Activated CD8-positive, alpha-beta memory T cell treated with anti-CD3 and anti-CD28 coated beads for 4 hours (primary cell): ENCODE measurements at places on chromosomes 4 and X.

GRCh38 chr4:58368221-58368620 is 1258.0 kb upstream of the IGFBP7 start:
- DNase-seq = no peak

- no peak for DNase-seq
Measured at GRCh38 chrX:106621836-106622235, 10.1 kb downstream of the RADX start.

DNA sequence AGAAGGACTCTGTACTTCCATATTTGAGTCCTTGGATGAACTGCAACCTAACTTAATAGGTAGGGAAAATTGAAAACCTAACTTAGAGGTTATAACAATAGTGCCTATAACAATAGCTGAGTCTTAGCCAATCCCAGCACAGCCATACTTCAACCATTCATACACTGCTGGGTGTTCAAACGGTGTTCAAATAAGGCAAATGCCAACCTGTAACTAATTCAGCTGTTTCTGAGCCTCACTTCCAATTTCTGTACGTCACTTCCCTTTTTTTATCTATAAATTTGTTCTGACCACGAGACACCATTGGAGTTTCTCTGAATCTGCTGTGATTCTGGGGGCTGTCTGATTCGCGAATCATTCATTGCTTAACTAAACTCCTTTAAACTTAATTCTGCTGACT is 9.6 kb upstream of the GRSF1 start:
- DNase-seq = no peak

- DNase-seq = no peak
Measured at GRCh38 chr4:123404533-123404932, 7.9 kb downstream of the SPRY1 start.

DNA sequence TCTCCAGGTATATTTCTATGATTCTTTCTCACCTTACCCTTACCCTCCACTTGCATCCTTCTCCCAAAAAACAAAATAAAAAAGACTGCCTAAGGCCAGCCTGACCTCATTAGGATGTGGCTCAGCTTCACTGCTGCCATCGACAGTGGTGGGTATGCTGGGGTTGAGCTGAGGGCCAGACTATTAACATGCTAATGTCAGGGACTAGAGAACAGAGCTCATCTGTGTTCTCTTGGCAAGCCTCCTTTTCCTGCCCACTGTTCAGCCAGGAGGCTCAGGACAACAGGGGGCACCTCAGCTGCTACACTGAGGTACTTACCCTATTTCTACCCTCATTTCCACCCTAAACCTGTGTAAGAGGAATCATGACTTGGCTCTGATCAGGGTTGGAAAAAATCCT is 59.3 kb downstream of the MSN start:
- DNase-seq = no peak

DNA sequence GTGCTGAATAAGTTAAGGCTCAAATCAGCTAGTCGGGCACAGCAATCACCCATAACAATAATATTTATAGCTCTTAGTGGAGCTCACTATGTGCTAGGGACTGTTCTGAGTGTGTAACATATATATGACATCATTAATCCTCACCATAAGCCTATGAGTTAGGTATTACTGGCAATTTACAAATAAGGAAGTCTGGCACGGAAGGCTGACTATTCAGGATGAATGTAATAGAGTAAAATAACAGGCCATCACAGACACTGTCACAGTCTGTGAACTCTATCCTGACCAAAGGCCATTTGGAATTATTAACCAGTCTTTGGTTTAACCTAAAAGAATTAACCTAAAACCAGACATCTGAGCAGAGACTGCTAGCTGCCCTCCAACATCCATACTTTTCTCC is 119.3 kb downstream of the C4orf51 start:
- no peak for DNase-seq

GRCh38 chrX:153889123-153889522 is 3.1 kb upstream of the L1CAM start:
- no peak for DNase-seq

- no peak for DNase-seq
Measured at GRCh38 chrX:134249241-134249640, 12.3 kb downstream of the CCDC160 start.

- no peak for DNase-seq
Measured at GRCh38 chr4:69984030-69984443, 11.7 kb upstream of the STATH start.

- no peak for DNase-seq
Measured at GRCh38 chr4:71133491-71133890, 140.0 kb downstream of the DCK start.

GRCh38 chrX:33434256-33435092 is 223.1 kb upstream of the DMD start:
- no peak for DNase-seq

DNA sequence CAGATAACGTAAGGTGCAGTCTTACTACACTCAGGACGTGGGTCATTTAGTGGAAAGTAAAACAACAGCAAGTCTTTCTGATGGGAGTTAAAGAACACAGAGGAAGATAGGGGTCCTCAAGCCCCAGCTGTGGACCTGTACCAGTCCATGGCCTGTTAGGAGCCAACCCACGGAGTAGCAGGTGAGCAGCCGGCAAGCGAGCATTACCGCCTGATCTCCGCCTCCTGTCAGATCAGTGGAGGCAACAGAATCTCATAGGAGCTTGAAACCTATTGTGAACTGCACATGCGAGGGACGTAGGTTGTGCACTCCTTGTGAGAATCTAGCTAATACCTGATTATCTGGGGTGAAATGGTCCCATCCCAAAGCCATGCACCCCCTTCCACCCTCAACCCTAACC is 1180.8 kb downstream of the FSTL5 start:
- no peak for DNase-seq

DNA sequence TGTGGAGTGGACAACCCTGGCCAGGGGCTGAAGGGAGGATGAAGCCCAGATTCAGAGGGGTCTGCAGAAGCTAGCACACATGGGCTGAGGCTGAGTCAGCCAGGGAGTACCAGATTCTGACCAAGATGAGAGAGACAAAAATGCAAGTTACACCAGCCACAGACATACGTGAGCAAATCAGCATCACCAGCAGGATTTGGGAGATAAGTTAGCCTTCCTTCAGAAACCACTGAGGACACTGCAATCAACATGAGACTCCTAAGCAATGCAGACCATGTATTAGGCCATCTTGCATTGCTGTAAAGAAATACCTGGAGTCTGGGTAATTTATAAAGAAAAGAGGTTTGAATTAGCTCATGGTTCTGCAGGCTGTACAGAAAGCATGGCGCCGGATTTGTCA is 57.0 kb upstream of the PAGE5 start:
- DNase-seq = no peak

DNA sequence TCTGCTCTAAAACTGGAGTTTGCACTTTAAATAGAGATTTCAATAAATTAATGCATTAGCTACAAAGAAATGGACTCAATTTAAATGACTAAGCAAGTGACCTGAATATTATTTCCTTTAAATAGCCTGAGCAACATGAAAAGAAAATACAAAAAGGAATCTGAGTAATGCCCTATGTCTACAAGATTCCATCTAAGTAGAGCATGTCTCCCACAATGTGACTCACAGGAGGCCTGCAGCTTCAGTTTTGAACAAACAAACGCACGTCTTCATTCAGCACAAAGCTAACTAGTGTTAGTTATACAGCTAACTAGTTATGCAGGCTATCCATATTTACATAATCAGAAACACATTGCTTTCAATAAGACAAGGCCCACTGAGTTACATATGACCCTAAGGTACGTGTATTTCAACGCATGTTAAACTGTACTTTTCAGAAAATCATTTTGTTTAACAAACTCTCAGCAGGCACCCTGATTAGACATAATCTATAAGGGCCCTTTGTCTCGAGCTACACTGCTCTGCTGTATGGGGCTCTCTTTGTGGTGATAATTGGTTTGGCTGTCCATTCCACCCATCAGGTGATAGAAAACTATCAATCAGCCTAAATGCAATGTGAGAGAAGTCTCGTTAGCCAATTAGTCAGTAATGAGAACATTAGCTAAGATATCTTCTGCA is 116.5 kb downstream of the MAML3 start:
- DNase-seq = no peak

DNA sequence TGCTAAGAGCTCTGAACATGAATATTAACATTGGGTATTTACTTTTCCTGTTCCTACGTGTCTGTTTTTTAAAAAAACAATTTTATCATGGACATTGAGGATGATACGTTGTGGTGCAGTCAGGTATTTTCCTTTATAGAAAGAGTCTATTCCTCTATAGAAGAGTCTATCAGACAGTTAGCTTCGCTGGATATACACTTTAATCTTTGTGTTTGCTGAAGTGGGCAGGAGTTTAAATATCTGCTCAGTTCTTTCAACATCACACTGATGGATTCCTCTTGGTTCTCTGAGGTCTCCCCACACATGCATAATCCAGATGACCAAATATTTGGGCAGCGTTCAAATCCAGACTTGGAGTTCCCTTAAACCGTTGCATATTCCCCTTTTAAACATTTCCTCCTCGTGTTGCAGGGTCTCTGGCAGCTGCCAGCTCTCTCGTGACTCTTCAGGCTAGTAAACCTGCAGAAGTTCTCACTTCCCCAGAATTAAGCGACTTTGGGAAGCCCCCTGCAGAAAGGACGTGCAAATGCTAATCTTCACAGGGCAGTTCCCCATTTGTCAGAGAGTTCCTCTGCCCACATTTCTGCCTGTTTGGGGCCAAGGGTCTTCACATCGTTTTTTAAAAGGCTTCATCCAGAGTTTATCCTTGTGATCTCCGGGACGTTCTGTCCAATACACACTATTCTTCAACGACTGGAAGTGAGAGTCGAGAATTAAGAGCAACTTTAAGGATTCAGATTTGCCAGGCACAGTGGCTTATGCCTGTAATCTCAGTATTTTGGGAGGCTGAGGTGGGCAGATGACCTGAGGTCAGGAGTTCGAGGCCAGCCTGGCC is 20.5 kb upstream of the DHRSX start:
- no peak for DNase-seq

- no peak for DNase-seq
Measured at GRCh38 chr4:113145519-113146291, 96.3 kb downstream of the ANK2 start.

- DNase-seq = no peak
Measured at GRCh38 chrX:15815779-15816437, 25.6 kb downstream of the ZRSR2 start.

DNA sequence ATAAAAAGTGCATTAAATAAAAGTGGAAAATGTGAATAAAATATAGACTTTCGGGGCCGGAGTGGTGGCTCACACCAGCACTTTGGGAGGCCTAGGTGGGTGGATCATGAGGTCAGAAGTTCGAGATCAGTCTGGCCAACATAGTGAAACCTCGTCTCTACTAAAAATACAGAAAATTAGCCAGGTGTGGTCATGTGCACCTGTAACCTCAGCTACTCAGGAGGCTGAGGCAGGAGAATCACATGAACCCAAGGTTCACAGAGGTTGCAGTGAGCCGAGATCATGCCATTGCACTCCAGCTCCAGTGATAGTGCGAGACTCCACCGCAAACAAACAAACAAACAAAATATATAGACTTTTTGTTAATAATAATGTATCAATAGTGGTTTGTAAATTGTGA is 293.6 kb upstream of the TRAM1L1 start:
- no peak for DNase-seq

- DNase-seq = no peak
Measured at GRCh38 chr4:73187325-73187724, 71.3 kb downstream of the ANKRD17 start.

- no peak for DNase-seq
Measured at GRCh38 chrX:101676571-101676970, 16.9 kb upstream of the ARMCX2 start.

- DNase-seq = no peak
Measured at GRCh38 chr4:103074744-103075434, 1.7 kb downstream of the SLC9B2 start.

- DNase-seq = no peak
Measured at GRCh38 chr4:138522366-138522765, 280.2 kb upstream of the SLC7A11 start.

DNA sequence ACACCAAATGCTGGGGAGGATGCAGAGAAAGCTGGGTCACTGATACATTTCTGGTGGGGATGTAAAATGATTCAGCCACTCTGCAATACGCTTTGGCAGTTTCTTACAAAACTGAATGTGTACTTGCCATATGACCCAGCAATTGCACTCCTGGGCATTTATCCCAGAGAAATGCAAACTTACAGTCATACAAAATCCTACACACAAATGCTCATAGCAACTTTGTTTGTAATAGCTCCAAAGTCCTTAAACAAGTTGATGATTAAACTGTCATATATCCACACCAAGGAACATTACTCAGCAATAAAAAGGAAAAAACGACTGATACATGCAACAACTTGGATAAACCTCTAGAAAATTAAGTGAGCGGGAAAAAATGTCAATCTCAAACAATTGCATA is 12.3 kb downstream of the MID1 start:
- DNase-seq = no peak

DNA sequence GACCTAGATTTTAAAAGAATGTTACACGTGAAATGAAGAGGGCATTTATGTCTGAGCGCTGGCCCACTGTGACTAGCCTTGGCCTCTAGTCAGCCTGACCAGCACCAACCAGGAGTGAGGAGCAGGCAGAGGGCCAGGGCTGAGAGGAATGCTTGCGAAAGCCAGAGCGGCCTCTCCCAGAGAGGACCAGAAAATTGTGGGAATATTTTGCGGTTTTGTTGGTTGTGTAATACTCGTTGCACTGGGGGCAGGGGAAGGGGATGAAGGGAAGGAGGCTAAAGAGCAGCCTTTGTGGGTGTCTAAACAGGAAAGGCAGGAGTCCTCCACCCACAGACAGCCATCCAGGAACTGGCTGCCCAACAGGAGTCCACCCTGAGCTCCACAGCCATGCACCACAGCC is 3.8 kb downstream of the GABRE start:
- no peak for DNase-seq

DNA sequence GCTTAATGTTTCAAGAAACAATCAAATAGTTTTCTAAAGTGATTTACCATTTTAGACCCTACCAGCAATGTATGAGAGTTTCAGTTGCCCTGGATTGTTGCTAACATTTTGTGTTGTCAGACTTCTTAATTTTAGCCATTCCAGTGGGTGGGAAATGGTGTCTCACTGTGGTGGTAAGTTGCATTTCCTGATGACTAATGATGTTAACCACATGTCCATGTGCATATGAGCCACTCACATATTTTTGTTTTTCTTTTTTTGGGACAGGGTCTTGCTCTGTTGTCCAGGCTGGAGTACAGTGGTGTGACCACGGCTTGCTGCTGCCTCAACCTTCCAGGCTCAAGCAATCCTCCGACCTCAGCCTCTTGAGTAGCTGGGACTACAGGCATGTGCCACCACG is 48.3 kb downstream of the MED28 start:
- no peak for DNase-seq

GRCh38 chr4:100461807-100462605 is 55.8 kb downstream of the EMCN start:
- DNase-seq = no peak

GRCh38 chr4:169404960-169405359 is 134.2 kb upstream of the SH3RF1 start:
- no peak for DNase-seq

- DNase-seq = no peak
Measured at GRCh38 chrX:74117962-74118902, 185.7 kb upstream of the ZCCHC13 start.

DNA sequence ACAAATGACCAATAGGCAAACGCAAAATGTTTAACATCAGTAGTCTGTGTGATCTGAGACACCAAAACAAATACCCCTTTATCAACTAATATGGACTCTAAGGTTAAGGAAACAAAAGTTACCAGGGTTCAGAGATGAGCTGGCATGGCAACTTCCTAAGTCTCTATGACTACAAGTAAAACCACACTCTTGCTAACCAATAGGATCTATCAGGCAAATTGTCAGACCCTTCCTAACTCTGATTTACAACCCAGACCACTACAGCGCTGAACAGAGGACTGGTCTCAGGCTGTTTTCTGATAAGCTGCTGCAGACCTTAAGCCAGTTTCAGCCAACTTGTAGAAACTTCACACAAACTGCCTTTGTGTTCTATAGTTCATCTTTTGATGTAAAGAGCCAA is 608.0 kb downstream of the TLL1 start:
- DNase-seq = no peak
